ENCODE measurements at places on chromosomes 16 and 17. TPM values are rescaled to one million over a fixed set of nuclear protein-coding genes. Genes with fewer than 3 reads are reported as not detected.

Gene GDPD3
- polyA plus RNA-seq: 4.3 TPM

DNA sequence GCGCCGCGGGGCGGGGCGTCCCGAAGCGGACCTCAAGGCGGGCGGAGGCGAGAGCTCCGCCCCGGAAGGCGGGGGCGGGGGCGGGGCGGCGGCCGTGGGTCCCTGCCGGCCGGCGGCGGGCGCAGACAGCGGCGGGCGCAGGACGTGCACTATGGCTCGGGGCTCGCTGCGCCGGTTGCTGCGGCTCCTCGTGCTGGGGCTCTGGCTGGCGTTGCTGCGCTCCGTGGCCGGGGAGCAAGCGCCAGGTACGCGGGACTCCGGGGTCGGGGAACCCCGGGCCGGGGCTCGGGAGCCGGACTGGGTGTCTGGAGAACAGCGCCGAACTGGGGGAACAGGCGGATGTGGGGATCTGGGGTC is at the start of gene TNFRSF12A:
TSS of gene TNFRSF12A (plus strand) at position 122 of the 357 bp plus-strand sequence. CDS start at position 152, 30 bp downstream.
- peak; percentile 79 for DNase-seq

DNA sequence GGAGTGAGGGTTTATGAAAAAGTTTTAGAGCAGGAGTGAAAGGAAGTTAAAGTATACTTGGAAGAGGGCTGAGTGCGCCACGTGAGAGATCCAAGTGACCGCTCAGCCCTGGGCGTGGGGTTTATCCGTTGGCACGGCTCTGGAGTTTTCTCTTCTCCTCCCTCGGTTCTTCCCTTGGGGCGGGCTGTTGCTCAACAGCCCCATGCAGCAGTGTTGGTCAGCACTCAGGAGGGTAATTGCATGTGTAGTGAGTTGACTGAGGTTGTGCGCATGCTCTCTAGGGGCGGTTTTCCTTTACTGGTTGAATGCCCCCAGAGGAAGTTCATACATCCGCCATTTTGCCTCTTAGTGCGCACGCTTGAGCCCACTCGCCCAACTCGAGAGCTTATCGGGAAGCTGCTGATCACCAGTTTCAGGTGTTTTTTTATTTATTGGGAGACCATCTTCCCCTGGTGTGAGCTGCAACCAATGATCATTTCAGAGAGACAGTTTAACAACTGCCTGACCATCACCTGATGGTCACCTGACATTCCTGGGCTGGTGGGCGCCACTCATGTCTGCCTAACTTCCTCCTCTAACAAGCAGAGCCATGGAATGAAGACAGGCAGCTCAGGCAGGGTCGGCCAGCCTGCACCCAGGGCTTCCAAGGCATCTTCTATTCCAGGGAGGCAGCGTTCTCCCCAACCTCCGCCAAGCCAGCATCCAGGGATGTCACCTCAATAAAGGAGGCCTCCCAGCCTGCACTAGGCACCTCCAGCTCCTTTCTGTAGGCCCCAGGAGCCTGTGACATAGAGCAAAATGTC is 41.3 kb upstream of the DNAH17 start:
- DNase-seq: no peak

DNA sequence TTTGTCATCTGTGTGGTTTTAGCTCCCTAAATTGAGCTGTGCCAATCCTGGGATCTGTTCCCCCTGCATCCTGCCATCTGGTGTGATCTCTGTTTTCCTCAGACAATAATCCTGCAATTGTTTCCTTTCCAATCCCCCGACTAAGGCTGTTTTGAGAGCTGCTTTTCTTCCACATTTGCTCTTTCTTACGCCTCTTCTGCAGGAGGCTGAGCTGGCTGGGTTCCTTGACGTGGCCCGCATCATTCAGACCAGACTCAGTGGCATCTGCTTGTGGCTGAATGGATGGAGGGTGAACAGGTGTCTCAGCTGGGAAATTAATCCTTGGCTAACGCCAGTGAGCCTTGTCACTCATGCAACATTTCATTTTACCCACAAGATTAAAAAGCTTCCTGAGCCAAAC is 9.8 kb upstream of the MED9 start:
- no peak for DNase-seq

GRCh38 chr16:75319513-75320411 is 68.3 kb upstream of the BCAR1 start:
- DNase-seq: peak; percentile 19

Gene TAC4
- polyA plus RNA-seq: 0.69 TPM

Gene CHMP1A
- 44.3 TPM for polyA plus RNA-seq

Gene CCT6B
- 2.1 TPM for polyA plus RNA-seq

DNA sequence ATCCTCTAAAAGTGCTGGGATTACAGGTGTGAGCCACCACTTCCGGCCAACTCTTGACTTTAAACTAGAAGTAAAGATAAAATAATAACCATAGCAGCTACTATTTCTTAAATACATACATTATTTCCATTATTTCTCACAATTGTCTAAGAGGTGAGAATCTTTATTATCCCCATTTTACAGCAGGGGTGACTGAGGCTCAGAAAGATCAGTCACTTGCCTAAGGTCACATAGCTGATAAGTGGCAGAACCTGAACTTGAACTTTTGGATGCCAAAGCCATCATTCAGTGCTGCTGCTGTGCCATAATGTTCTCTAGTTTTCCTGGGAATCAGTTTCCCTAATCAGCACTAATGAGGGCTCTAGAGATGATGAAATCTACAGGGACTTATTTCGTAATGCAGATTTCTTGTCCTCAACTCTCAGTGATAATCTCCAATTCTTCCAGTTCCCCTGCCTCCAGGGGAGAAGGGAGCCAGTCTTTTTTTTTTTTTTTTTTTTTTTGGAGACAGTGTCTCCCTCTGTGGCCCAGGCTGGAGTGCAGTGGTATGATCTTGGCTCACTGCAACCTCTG is 25.2 kb upstream of the GPRC5B start:
- no peak for DNase-seq
